ENCODE measurements at places on chromosomes 12 and 14.

GRCh38 chr12:29320295-29321085 is 60.5 kb downstream of the ERGIC2 start:
- no peak for DNase-seq

DNA sequence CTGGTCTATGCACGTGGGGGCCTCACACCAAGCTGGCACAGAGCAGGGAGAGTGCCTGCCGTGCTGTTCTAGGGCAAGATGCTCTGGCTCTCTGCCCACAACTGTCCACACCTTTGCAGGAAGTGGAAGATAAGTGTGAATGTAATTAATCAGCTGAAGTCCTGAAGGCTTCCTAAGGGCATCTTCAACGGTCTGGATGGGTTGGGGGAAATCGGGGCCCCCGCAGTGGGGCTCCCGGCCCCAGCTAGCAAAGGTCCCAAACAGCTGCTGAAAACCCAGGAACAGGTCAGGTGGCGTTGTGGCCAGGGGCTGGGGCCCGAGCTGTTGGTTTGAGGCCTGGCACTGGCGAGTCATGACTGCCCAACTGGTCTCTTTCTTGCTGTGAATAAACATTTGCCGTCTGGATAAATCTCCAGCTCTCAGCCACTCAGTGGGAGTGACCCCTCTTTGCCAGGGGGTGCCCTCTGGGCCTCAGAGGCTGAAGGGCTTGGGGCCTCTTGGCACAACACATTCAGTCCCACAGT is 6.7 kb upstream of the SLC25A29 start:
- DNase-seq: no peak

DNA sequence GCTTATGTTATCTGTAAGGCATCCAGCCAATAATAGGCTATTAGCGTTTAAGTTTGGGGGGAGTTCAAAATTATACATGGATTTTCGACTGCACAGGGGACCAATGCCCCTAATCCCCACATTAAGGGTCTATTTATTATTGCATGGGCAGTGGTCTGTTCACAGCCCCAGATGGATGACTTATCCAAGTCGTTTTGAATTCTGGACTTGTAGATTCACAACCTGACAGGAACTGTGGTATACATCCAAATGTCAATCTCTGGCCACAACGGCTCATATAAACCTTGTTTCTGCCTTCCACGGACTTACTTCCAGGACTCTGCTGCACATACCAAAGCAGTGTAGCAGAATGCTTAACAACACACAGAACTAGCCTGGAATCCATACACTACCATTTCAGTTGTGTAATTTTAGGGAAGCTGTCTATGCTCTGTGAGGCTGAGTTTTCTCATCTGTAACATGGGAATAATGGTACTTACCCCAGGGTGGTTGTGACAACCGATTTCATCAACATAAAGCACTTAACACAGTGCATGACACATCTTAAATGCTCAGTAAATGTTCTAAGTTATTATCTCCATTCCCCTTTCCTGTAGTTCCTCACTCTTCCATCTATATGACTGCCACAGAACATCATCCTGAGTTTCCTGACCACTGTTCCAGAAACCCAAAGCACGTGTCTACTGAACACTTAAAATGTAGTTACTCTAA is 3.7 kb downstream of the DDX24 start:
- no peak for DNase-seq

- DNase-seq: no peak
Measured at GRCh38 chr12:131671276-131671675, 39.6 kb upstream of the SFSWAP start.

- no peak for DNase-seq
Measured at GRCh38 chr14:79861111-79861510, 350.2 kb downstream of the DIO2 start.

- peak; percentile 63 for DNase-seq
Measured at GRCh38 chr12:31832740-31833729, 104.2 kb upstream of the AMN1 start.

- no peak for DNase-seq
Measured at GRCh38 chr12:45705404-45705803, 24.1 kb upstream of the ARID2 start.

GRCh38 chr12:68891141-68891540 is 41.8 kb downstream of the CPM start:
- no peak for DNase-seq

DNA sequence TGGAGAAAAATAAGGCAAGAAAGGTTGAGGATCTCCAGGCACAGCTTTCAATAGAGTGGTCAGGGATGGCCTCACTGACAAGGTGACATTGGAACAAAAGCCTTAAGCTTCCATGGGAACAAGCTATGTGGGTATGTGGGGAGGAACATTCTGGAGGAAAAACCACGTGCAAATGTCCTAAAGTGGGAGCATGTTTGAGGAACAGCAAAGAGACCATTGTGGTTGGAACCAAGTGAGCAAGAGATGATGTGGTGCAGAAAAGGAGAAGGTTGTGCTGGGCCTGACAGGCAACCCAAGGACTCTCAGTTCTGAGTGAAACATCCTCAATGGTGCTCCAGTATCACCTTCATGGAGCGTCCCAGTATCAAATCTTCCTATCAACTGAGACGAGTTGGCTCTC is 184.0 kb downstream of the CAND1 start:
- DNase-seq: no peak

DNA sequence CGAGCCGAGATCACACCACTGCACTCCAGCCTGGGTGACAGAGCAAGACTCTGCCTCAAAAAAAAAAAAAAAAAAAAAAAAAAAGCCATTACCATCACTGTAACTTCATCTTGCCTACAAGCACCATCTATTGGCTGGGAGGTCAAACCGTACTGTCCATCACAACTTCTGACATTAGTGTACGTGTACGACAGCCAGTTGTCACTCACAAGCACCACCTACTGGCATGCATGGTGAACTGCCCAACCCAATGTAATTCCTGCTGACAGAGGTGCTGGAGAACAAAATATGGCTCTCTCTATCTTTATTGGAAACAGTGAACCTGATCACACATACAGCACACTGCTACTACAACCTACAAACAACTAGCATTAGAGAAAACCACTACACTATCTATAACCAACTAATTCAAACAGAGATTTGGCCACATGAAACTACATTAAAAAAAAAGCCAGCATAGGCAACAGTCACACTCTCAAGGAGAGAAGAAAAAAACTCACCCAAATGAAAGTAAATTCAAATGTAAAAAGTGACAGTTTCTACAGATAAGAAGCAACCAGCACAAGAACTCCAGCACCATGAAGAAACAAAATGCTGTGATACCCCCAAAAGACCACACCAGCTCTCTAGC is 82.3 kb downstream of the PUS7L start:
- no peak for DNase-seq

DNA sequence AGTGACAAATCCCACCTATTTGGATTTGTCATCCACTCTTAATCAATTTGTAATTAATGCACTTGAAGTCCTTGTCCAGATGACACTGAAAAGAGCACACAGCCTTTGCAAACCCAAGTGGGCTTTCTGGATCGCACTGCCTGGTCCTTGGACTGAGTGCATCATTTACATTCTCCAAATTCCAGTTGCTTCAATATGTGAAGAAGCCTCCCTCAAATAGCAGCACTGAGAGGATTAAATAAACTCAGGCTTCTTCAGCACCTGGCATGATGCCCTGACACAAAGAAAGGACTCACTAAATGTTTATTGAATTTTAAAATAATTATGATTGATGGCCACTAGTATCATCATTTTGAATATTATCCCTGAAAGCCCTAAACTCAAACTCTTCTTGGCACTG is 496.5 kb downstream of the VRK1 start:
- DNase-seq: no peak

- no peak for DNase-seq
Measured at GRCh38 chr14:26702721-26703230, 104.9 kb upstream of the NOVA1 start.

DNA sequence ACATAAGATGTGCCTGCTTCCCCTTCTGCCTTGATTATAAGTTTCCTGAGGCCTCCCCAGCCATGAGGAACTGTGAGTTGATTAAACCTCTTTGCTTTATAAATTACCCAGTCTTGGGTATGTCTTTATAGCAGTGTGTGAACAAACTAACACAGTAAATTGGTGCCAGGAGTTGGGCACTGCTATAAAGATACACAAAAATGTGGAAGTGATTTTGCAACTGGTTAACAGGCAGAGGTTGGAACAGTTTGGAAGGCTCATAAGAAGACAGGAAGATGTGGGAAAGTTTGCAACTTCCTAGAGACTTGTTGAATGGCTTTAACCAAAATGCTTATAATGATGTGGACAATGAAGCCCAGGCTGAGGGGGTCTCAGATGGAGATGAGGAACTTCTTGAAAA is 264.1 kb downstream of the DACT1 start:
- no peak for DNase-seq

GRCh38 chr14:65170768-65171507 is 68.6 kb upstream of the MAX start:
- DNase-seq: peak; percentile 31

DNA sequence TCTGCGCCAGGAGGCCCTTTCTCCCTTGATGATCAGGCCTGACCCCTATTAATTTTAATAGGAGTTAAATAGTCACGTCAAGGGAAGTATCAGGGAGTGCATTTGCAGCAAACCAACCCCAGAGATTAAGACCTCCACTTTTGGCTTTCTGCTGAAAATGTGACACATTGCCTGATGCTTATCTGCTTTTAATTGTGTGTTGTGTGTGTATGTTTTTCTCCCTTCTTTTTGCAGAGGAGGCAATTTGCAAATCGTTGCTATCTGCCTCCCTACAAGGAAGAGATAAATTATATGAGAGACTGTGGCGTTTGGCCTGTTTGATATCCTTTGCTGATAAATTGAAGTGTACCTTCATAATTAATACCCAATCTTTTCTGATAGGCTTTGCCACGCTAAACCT is 822.9 kb downstream of the VRK1 start:
- no peak for DNase-seq

- peak; percentile 63 for DNase-seq
Measured at GRCh38 chr12:6632026-6632983, 3.5 kb downstream of the LPAR5 start.

- no peak for DNase-seq
Measured at GRCh38 chr14:73630009-73630780, 14.6 kb upstream of the DNAL1 start.

DNA sequence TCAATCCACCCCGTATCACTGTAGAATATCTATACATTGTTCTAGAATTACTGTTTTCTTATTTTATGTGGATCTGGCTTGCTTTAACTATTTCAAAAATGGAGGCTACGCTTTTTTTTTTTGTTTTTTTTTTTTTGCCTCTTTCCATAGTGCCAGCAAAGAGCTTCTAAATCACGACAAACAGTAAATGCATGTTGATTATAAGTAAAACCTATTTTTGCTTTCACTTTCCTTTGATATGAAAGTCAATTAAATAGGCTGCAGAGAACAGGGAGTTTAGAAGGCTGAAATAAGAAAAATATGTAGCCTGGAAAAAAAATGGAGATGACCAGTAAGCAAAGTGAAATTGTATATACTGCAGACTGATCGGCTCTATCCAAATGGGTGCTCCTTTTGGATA is 112.3 kb upstream of the AMIGO2 start:
- DNase-seq: peak; percentile 22

DNA sequence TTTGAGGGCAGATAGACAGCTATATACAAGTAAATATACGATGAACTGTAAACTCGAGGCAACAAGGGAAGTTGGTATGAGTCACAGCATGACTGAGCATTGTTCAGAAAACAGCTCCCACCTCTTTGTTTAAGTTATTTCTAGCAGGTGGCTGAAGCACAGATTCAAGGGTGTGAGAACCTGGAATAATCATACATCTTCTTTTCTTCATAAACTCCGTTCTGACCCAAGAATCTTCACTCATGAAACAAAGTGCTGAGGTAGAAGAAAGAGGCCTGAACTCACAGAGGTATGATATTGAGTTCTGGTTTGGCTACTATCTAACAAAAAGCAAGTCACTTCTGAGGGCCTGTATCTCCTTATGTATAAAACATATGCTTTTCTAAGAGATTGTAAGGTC is 364.1 kb upstream of the KITLG start:
- DNase-seq: no peak

DNA sequence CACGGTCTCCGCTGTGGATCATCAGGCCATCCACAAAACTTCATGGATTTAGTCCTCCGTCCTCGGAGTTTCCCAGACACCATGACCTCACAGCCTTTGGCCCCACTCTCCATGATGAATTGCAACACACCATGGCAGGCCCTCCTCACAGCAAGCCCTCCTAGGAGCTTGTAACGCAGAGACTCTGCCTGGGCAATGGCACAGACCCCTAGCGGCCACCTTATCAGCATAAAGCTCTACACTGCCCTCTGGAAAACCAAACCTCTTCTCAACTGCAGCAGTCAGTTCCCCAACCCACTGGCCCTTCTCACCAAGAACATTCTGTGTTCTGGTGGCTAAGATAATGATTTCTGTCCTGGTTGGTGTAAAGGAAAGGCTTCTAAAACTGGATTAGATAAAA is 238.4 kb upstream of the USP15 start:
- DNase-seq: no peak

DNA sequence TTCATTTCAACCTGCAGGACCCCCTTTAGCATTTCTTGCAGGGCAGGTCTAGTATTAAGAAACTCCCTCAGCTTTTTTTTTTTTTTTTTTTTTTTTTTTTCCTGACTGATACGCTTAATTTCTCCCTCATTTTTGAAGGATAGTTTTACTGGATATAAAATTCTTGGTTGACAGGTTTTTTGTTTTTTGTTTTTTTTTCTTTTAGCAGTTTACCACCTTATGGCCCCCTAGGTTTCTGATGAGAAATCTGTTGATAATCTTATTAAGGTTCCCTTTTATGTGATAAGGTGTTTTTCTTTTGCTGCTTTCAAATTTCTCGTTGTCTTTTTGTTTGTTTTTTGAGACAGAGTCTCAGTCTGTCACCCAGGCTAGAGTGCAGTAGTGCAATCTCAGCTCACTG is 66.5 kb downstream of the BORCS5 start:
- no peak for DNase-seq

DNA sequence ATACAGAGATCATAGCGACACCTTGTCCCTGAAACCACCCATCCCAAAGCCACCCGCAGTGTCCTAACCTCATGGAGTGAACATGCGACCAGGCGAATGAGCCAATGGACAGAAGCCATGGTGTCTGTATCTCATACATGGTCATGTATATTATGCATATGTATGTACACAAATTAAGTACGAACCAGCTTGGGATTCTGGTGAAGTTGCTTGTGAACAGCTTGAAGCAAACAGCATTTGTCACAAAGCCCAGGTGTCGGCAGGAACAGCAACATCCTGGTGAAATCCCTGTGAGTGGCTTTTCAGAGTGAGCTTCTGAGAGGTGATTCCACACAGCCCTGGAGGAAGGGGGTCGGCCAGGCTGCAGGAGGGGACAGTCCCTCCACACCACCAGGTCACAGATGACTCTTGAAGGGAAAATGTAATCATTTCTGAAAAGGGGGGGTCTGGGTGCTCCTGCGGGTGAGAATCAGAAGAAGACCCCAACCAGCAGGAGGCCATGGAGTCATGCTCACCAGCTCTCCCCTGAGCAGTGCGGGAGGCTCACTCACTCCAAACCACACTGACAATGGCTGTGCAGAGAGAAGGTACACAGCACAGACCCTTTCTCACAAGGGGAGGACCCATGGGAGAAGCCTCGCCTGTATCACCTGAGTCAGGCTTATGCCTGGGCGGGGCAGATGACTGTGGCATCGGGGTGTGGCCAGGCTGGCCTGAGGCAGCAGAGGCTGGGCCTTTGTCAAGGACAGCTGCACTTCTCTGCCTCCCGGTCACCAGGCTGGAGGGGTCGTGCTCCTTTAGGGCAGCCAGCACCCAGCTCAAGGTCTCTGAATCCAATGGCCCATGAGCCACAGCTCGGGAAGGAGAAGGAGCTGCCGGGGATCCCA is 14.3 kb downstream of the CHGA start:
- DNase-seq: no peak

GRCh38 chr12:102964872-102965271 is 7.4 kb downstream of the ASCL1 start:
- DNase-seq: peak; percentile 20

GRCh38 chr12:3218228-3219171 is 141.3 kb downstream of the TSPAN9 start:
- DNase-seq: no peak

Measured in naive thymus-derived CD4-positive, alpha-beta T cell (primary cell).